ENCODE measurements at places on chromosomes 11 and 22.
A peak's percentile ranks its signal among the peaks of the same experiment; 100 is the strongest.

DNA sequence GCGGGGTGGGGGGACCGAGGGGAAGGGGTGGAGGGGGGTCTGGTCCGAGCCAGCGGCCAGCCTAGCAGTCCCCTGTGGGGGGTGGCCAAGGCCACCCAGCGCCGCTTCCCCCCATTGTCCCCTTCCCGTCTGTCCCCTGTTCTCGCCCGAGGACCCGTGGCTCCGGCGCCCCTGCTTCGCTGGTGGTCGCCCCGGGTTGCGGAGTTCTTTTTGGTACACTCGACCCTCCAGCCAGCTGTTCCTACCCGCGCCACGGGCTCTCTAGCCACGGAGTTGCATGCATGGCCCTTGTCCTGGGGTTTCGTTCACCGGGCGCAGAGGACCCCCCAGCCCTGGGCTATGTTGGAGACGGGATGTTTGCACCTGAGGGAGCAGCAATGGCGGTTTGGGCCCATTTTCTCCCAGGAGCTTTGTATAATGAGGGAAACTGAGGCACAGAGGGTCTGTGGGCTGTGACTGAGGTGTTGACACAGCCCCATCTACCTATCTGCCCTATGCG, 489 bp downstream of the RNF214 start:
- DNase-seq = no peak

DNA sequence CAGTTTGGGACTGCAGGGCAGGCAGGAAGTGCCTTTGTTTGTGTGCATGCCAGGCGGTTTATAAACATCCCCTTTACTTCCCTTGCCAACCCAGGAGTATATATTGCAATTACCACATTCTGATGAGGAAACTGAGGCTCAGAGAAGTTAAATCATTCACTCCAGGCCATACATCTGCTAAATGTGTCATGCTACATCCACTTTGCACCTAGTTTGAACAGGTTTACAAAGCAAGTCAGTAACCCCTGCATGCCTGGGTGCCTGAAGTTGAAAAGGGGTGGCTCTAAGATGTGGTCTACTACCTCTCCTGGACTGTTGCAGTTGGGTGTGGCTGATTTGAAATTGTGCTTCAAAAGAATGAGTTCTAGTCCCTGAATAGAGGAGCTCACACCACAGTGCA, 23.6 kb downstream of the FLI1 start:
- no peak for DNase-seq

DNA sequence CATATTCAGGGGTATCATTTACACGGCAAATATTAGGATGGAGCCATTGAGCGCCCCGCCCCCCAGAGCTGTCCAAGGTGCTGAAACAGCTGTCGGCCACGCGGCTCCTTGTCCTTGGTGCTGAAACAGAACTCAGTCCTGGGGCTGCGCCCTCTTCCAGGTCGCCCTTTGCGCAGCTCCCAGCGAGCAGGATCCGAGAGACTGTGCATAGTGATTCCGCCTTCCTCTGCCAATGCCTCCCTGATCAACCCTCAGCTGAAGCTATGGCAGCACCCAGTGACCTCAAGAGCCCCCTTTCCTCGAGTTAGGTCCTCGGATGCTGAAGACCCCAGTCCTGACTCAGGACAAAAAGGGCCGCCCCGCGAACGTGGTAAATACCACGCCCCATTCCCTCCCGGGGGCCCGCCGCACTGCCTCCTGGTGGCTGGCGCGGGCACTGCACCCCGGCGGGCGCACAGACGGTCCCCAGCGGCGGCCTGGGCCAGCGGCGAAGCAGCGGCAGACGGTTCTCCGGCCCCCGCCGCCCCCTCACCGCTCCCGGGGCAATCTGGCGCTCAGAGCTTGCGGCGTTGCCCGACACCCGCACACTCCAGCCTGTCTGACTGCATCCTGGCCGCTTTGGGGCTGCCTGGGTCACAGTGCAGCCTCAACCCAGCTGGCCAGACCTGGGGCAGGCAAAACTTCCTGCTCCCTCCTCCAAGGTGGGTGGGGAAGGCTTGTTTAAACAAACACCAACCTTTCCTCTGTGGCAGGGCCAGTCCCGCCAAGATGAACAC, 13.4 kb downstream of the SYT7 start:
- peak; percentile 27 for DNase-seq

DNA sequence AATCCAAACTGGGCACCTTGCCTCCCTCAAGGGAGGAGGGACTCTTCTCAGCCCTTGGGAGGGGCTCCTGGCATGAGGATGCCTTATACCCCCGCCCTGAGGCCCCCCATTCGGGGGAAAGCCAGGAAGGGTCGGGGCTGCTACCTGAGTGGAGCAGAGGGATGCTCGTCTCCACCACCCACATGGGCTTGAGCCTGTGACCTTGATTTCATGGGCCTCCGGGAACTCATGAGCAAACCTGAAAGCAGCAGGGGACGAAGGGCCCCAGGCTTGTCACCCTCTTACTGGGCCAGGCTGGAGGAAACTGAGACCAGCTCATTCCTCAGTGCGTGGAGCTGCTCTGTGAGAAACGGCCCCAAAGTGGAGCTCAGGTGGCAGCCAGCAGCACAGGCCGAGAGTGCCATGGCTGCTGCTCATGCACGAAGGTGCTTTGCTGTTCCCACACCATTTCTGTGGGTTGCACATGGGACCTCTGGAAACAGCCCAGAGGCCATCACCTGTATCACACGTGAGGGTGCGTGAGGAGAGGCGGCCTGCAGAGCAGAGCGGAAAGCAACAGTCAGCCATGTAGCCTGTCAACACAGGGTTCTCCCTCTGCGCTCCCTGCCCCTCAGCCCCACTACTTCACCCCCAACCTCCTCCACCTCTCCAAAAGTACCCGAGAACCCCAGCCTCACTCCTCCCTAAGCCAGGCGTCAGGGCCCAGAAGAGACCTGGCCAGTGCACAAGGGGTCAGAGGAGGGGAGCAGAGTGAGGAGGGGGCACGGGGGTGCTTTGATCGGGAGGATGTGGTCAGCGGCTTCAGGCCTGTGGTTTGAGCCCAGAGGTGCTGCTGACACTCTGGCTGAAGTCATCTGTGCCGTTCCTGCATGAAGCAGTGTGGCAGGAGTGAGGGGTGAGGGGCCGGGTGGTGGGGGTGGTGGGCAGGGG, 14.1 kb upstream of the IL2RB start:
- no peak for DNase-seq

- DNase-seq = no peak
Measured at GRCh38 chr11:14565845-14566244, 45.7 kb upstream of the PSMA1 start.

GRCh38 chr11:46747150-46747549, 28.1 kb downstream of the F2 start:
- no peak for DNase-seq

DNA sequence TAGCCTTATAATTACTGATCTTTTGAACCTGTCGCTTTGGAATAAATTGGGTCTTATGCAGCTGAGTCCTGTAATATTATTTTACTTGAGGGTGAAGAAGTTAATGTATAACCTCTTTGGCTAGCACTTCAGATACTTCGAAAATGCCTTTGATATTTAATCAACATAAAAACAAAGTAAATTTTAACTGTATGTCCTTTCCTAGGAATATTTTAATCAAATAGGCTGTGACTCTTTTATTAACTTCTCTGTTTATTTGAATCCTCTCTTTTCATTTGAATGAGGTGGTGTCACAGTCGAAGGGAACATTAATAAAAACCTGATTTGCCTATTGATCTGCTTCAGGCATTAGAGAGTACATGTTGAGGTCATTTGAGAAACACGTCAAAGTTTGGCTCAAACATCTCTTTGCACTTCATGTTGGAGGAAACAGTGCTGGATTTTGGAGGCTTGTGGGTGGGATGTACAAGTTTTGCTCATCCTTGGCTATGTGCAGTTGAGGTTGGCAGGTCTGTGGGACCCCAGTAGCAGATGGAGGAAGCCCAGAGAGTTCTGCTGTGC, 143.6 kb downstream of the NCAM1 start:
- DNase-seq = no peak

All from stimulated activated CD8-positive, alpha-beta memory T cell treated with anti-CD3 and anti-CD28 coated beads, Interleukin-7, amount 100 ng/mL, for 1 hour (primary cell).